ENCODE measurements at places on chromosomes 7 and 10.

- no peak for DNase-seq
Observed at GRCh38 chr7:138917771-138918170, 63.4 kb downstream of the KIAA1549 start.

GRCh38 chr7:4700577-4701235 lies 18.6 kb downstream of the FOXK1 start:
- no peak for DNase-seq

GRCh38 chr10:12556039-12556438 lies 206.7 kb downstream of the CAMK1D start:
- DNase-seq: no peak

DNA sequence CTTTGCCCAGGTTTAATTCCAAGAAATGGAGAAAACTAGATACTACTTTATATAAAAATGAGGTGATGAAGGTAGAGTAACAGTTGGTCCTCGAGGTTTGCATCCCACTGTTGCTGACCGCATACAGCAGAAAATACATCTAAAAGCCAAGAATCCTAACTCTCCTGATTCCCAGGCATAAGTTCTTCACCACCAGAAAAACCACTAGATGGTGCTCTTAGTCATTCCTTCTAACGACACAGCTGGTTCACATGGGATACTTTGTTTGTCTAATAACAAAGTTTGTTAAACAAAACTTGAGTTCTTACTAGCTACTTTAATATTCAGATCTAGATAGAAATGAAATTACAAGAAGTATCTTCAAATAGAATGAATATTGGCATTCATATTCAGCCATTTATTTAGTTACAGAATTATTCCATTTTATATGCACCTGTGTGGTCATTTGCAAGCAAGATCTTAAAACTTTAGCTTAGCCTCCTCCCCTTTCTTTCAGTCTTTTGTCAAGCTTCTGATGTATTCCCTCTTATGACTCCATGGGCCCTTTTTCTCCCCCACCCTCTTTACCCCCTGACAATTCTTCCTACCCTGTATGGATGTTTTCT lies 54.1 kb upstream of the CYP26C1 start:
- DNase-seq: no peak

GRCh38 chr10:110434489-110435096 lies 63.1 kb upstream of the DUSP5 start:
- no peak for DNase-seq

DNA sequence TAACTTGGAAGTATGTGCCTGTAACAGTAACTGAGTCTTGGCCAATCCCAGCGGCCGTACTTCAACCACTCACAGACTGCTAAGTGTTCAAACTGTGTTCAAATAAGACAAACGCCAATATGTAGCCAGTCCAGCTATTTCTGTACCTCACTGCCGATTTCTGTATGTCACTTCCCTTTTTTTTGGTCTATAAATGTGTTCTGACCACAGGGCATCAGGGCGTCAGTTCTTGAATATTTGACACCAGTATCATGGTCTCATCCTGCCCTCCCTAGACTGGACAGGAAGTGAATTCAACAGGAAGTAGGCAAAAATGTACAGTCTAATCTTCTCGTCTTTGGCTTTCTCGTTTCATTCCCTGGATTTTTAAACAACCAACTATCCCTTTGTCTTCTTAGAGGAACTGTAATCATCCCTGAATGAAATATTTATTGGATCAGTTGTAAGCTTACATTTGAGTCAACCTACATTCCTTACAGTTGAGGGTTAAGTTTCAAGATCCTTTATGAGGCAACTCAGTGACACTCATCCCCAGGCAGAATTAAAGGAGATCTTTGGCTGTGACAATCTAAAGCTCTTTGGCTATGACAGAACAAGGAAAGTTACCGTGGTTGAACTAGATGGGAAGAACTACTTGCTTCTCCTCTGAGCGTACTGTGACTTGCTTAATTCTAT lies 232.7 kb downstream of the NSUN6 start:
- DNase-seq: no peak

GRCh38 chr7:38862666-38863065 lies 46.3 kb downstream of the VPS41 start:
- no peak for DNase-seq

DNA sequence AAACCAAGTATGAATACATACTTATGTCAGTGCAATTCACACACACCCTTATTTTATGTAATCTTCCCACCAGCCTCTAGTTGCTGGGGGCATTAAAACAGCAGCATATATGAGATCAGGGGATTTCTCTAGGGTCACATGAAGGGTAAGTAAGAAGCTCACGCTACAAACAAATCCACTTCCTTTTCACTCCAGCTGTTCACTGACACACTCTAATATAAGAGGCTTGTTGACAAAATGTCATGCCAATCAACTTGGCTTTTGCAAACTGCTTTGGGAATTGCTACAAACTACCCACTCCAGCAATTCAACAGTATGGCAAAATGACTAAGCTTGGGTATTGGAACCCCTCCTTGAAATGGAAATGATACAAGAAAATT lies 10.3 kb downstream of the FAM3C start:
- DNase-seq: no peak

DNA sequence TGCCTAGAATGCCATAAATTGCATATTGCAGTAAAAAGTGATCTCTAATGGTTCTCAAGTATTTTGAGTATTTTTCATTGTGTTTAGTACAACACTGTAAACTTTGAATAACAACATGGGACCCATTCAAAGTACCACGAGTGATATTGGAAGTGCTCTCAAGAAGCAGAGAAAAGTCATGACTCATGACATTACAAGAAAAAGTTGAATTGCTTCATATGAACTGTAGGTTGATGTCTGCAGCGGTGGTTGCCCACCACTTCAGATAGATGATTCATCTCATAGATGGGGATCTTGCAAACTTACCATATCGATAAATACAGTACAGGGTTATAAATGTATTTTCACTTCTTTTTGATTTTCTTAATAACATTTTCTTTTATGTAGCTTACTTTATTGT lies 33.9 kb downstream of the ENTPD1 start:
- DNase-seq: no peak

DNA sequence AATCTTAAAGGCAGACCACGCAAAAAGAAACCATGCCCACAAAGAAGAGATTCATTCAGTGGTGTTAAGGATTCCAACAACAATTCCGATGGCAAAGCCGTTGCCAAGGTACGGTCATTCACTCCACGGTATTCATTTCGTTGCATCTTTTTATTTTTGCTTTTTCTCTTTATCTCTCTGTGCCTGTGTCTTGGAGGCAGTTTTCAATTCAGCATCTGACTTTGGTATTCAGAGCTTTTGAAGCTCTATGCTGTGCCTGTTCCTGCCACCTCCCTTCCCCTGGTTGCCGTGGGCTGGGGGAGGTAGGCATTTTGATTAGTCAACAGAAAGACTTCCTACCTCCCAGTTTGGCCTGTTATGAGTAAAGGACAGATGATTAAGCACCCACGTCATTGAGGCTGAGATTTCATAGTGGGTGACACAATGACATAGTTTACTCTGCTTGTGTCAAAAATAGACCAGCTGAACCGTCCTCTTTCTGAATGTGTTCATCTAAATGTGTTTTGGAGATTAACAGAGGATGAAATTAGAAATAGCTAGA lies 149.5 kb downstream of the ARID5B start:
- DNase-seq: peak; percentile 39

- no peak for DNase-seq
Observed at GRCh38 chr10:132194726-132195125, 8.0 kb downstream of the DPYSL4 start.

DNA sequence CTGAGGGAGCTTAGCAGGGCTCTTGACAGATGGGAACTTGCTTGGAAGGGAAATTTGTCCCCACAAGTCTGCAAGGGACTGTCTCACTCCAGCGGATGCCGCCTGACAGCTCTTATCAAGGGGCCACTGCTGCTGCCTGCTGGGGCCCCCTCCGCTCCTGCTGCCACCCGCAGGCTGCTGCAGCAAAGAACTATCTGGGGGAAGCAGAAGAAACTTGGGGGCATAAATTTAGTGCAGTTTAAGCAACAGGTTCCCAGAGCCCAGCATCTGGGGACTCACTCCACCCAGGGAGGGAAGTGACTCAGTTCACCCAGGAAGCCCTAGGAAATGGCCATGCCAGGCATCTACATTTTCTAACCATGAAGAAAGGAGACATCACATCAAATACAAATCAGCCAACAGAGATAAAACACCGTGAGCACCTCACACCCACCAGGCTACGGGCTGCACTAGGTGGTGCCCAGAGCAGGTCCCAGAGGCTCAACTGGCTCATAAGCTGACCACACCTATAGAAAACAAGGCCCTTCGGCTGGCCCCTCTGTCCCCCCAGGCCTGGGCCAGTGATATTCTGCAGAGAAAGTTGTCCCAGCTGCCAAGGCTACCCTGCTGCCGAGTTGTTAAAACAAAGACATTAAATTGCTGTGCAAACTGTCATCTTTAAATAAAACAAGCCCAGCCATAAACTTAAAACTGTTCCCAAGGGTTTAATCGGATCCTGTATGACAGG lies 3.7 kb downstream of the RGS10 start:
- no peak for DNase-seq

- DNase-seq: no peak
Observed at GRCh38 chr10:14879928-14880193, 1.2 kb downstream of the SUV39H2 start.

GRCh38 chr7:99375070-99375807 lies 709 bp downstream of the ARPC1B start:
- peak; percentile 23 for DNase-seq

GRCh38 chr7:39894904-39895303 lies 55.2 kb upstream of the CDK13 start:
- no peak for DNase-seq

- no peak for DNase-seq
Observed at GRCh38 chr10:119253433-119254174, 46.2 kb downstream of the GRK5 start.

DNA sequence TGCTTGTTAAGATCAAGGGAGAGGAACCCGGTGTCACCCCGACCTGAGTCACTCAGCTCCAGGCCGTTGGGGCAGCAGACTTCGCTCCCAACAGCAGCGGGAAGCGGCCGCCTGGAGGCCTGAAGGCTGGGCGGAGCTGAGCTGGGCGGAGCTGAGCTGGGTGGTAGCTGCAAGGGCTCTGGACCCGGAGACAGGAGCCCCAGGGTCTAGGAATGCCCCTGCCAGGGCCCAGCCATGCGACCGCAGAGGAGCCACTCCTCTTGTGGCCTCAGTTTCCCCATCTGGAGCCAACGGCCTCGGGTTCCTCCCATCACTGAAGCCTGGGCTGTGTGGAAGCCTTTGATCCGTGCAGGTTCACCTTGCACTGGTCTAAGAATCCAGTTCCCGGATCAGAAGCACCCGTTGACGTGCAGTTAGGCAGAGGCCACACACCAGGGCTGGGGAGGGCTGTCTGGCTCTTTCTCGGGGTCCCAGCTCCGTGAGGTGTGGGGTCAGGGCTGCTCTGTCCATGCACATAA lies 21.9 kb upstream of the DPYSL4 start:
- no peak for DNase-seq

DNA sequence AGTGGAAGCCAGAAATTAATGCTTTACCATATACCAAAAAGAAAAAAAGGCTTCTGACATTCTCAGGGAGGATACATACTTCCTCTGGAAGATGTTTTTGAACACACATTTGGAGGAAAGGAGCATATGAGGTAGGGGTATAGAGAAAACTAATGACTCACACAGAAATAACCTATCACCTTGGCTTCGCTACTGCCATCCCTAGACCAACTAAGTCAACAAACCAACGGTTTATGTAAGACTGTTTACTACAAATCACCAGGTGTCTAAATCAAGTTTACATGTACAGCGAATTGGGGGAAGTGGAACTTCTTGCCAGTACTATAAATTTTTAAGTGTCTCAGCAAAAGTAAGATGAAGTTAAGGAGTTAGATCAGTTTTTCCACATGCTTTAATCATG lies 96.9 kb downstream of the NT5C2 start:
- no peak for DNase-seq

- no peak for DNase-seq
Observed at GRCh38 chr10:67864607-67865371, 19.7 kb upstream of the SIRT1 start.

DNA sequence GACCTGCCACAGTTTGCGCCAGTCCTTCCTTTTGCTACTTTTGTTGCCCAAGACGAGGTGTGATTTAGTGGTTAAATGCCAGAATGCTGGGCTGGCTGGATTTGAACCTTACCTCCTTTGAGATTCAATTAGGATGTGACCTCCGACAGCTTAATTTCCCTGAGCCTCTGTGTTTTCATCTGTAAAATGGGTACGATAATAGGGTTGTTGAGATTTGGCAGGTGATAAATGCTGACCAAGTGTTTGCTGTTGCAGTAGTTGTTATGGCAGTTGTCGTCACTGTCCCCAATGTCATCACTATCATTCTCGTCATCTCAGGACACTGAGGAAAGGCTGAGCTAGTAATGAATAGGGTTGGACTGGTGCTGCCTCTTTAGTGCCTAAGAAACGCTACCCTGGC lies 61.1 kb downstream of the GRK5 start:
- no peak for DNase-seq

- DNase-seq: peak; percentile 46
Observed at GRCh38 chr7:832167-832967, at the start of gene SUN1. Gene SUN1, plus strand, starts transcription at chr7:832476. Its CDS starts 49 bp downstream, at chr7:832525.

DNA sequence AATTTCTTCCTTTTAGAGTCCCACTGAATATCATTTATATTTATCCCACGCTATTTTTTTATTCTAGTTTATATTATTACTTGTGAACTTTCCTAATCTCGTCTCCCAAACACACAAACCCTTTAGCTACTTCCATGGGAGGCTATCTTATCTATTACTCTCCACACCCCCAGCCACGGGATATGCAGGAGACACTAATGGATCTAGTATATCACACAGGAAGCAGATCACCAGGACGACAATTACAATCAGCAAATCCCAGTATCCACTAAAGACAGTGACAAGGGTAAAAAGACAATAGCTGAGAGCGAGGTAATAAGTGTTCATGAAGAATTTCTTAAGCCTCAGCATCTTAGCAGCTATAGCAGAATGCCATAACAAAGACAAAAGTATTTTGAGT lies 3.8 kb upstream of the AKR1E2 start:
- no peak for DNase-seq

Data from stimulated activated CD4-positive, alpha-beta T cell treated with anti-CD3 and anti-CD28 coated beads, Interleukin-1b, Interleukin-23, amount 100 ng/mL, for 1 hour (primary cell).